Immature natural killer cell (primary cell): ENCODE measurements at places on chromosomes 2 and 18.

DNA sequence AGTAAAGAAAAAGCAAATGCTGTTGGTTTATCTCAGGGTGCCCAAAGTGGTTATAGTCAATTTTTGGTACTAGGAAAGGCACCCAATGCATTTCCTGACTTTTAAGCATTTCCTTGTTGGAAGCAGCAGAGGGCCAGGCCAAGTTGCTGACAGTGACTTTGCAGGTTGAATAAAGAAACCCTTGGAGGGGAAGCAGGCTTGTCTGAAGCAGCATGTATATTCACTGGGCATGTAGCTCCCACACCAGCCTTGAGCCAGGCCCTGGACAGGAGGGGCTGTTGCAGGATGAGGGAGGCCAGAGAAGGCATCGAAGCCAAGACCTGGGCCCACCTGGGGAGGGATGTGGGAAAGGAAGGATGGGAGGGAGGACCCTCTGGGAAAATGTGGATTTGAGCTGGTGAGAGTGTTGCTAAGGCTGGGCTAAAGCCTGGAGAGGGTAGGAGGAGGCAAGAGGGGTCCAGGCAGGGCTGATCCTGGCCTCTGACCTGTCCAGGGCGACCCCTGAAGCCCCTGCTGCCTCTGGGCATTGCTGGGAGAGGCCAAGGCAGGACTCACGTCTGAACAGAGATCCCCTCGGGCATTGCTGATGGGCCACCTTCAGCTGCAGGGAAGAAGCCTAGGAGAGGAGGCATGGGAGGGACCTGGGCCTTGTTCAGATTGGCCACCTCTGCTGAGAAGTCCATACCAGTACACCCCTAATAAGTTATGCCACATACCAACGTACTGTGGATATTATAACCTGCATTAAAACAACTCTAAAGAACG, 79.6 kb downstream of the STPG4 start:
- DNase-seq, result no peak

DNA sequence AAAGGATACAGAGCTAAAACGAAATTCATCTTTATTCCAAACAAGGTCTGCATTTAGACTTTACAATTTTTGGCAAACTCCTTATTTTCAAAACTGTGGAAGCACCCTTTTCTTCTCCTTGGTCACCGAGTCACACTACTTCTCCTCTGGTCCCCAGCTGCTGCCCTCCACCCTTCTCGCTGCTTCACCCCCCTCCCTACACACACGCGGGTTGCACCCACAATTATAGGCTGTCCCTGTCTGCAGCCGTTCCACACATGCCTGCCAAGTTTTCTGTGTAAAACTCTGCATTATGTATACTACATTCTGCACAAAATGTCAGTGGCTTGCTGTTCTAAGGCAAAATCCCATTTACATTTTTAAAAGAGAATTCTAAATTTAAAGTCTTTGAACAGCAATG, 63.5 kb downstream of the PTPN2 start:
- DNase-seq, result no peak

DNA sequence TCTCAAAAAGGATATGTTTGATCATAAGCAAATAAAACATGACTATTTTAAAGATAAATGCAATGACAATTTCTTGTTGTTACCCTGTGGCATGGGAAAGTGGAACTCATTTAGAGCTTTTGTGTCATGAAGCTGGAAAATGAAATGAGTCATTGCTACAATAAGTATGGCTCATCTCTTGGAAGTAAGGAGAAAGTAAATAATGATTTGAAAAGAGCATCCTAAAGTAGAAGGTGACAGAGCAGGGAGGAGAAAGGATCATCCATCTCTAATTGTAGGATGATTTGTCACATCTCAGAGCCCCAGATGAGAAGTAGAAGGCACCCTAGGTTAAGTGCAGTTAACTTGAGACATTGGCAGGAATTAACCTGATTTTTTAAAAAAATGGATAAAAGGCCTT, 200.5 kb downstream of the CPS1 start:
- no peak for DNase-seq

DNA sequence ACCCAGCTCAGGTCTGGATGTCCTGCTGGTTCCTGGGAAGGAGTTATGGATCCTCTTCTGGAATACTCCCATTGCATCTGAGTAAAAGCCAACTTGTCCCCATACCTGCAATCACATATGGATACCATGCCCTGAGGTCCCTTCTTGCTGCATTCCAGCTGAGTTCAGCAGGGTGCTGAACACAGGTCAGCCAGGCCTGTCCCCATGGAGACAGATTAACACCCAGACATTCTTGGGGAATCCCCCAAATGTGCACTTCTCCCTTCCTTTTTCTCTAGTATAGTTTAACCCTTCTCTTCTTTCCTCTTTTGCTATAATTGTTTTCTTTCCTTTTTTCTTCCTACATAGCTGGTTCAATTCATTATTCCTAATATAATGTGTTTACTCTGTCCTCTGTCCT, 799.6 kb upstream of the HS6ST1 start:
- DNase-seq, result no peak

DNA sequence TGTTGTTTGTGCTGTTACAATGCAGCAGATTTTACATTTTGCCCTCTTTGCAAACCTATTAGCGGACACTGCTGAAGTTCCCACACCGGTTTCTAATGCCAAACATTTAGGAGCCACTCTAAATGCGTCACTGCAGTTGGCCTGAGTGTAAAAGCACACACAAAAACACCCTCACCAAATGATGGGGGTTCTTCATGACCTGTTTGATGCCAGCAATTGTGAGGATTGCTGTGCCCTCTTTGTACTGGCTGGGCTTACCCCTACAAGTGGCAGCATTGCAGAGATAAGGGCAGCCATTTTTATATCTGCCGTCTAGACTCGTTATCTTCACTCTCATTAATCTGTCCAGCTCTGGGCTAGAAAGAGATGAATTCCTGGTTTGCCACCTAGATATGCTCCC, 85.3 kb downstream of the NRP2 start:
- no peak for DNase-seq

GRCh38 chr2:164910101-164910899, 45.0 kb downstream of the SLC38A11 start:
- DNase-seq, result no peak

DNA sequence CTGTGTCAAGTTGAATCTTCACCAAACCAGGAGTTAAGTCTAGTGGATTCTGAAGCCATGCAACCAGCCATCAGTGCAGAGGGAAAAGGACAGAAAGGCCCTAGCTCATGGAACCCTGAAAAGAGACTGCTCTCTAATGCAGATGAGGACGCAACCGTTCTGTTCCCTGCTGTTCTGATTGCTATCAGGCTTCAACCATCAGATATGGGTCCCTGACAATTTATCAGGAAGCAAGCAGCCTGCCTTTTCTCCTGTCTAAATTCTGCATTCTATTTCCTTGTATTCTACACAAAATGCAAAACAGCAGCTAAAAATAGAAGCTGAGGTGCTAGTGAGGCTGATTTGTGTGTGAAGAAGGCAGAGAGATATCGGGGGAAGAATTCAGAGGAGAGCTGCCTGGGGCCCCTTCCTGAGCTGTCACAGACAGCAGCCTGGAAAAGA, 68.4 kb upstream of the RTN4 start:
- no peak for DNase-seq

DNA sequence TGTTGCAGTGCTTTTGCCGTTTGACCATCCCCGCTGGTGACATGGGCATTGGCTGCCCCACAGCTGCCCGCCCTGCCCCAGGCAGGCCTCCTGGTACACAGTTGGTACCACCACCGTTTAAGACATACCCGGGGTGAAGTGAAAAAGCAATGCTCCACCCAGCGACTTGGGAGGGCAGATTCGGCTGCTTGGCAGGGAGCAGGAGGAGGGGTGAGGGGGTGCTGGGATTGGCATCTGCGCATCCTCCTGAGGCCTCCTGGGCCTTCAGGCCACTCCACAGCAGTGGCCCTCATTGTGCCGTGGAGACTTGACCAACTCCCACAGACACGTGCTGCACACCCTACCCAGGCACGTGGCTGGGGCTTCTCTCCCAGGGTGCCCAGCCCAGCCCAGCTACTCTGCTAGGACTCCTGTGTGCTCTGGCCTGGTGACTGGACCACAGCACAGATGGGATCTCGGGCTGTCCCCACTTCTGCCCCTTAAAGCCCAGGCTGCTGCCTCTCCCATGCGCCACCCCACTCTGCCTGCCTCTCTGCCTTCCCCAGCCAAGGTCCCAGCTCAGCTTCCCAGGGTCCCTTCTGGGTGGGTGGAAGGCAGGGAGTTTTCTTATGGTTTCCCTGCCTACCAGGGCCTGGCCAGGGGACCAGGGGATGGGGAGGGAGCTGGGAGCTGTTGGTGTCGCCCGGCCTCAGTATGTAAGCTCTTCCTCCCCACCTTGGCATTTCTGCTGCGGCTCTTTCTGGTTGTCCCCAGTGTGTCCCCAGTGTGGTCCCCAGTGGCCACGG, 157.0 kb upstream of the HS6ST1 start:
- DNase-seq, result no peak

DNA sequence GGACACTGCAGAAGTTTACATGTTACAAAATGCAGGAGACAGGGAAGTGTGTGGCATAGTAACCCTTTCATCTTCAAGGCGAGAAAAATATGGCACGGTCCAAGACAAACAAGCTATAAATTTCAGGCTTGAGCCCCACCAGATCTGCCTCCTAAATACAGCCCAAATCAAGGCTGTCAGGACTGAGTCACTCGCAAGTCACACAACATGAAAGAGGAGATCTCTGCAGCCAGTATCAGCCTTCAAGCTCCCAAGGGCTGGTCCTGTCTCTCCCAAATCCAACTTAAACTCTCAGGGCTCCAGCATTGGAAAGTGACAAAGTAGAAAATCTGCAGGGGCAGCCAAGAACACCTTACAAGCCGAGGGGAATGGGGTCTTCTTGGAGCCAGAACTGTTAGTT, 106.3 kb upstream of the GATA6 start:
- DNase-seq, result no peak

DNA sequence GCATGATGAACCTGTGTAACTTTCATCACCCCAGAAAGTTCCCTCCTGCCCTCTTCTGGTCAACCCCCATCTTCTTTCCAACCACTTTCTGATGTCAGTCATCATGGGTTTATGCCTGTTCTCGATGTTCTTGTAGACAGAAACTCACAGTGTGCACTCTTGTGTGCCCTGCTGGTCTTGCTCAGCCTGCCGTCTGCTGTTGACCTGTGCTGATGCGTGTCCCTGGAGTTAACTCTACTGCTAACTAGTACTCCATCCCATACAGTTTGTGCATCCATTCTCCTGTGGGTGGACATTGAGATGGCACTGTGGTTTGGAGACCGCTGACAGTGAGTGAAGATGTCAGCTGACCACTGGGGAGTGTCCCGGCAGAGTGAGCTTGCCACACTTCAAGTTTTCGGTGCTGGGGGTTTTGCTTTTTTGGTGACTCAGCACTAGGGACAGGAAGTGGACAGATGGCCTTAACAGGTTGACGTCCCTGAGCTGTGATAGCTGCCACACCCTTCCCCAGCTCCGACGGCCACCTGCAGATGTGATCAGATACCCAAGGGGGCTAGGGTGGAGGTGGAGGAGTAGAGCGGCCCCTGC, 14.8 kb downstream of the KLHL29 start:
- DNase-seq, result no peak

DNA sequence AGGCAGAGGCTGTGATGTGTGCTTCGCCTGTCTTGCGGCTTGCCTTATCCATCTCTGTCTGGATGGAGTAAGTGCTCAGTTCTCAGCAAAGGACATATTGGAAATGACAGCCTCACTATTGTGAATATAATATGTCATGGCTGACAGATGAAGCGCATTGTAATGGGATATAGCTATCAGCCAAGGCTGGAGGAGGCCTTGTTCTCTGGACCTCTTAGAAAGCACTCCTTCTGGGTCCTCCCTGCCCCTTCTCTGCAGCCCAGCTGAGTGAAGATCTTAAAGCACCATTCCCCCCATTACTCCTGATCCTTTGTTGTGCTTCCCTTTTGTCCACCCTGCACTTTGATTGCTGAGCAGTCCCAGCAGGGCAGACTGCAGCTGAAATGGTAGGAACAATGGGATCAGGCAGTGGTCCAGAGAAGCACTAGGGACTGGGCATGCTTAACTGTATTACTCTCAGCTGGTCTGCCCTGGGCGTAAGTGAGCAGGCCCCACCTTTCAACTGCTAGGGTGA, 265.3 kb downstream of the SETBP1 start:
- DNase-seq, result no peak

GRCh38 chr2:7726989-7727388, 809.8 kb downstream of the RNF144A start:
- DNase-seq, result no peak

DNA sequence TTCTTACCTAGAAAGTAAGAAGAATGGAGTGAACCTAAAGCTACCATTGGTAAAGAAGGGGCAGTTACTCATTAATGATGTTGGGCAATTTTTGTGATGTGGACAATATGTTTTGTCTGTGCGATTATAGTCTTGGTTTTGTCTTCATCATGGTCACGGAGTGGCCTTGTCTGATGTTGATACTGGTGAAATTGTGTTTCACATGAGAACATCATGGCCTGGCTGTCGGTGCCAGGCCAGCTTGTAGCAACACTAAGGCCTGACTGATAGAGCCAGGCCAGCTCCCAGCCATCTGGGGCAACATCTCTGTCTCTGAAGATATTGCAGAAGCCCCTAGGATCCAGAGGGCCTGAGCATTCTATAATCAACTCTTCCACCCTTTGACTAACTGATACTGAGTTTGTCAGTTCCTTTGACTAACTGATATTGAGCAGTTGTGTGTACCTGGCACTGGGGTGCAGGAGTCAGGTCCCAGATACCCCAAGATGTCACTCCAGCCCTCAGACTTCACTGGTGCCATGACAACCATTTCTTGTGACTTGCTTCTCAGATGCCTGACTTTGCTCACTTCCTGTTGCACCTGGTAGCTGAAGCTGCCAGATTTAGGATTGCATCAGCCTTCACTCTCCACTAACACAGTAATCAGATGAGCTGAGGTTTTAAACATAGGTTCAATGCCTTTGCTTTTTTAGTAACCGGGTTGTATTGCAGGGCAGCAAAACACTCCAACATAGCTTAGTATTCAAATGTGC, 62.5 kb downstream of the RPIA start:
- DNase-seq, result no peak

DNA sequence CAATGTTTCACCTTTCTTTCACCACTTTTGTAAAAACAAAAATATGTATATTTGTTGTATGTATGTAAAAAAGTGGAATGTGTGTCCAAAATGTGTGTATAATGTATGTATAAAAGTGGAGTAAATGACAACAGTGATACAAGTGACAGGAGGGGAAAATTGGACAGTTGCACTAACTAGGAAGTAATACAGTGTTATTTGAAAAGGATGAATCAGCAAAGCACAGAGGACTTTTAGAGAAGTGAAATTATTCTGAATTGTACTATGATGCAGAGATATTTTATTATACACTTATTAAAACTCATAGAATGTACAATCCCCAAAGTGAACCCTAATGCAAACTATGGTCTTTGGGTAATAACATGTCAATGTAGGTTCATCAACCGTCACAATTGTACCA, 331.3 kb upstream of the CNTNAP5 start:
- DNase-seq, result no peak

GRCh38 chr2:102843764-102844443, 82.1 kb downstream of the TMEM182 start:
- no peak for DNase-seq

GRCh38 chr2:120793682-120794403, 58.2 kb downstream of the GLI2 start:
- no peak for DNase-seq
